ENCODE measurements at places on chromosomes 1 and 21. TPM values are rescaled to one million over a fixed set of nuclear protein-coding genes. Genes with fewer than 3 reads are reported as not detected.

FCRL4 gene
- total RNA-seq = not detected

RCSD1 gene
- total RNA-seq = 29.2 TPM

IRF6 gene
- 50.7 TPM for total RNA-seq

LRRC38 gene
- total RNA-seq = not detected

RIPK4 gene
- total RNA-seq = 20.5 TPM

TXLNA gene
- total RNA-seq = 20.3 TPM

KRTAP13-4 gene
- total RNA-seq = not detected

LCE1D gene
- not detected for total RNA-seq

SIK1 gene
- 3.8 TPM for total RNA-seq

ATAD3C gene
- total RNA-seq = 1.3 TPM

C1orf94 gene
- total RNA-seq = not detected

C1QA gene
- total RNA-seq = 181 TPM

PCP4 gene
- 17.3 TPM for total RNA-seq

LAD1 gene
- total RNA-seq = 148 TPM

DSCAM gene
- 0.16 TPM for total RNA-seq

TMEM81 gene
- total RNA-seq = 2.9 TPM

NTNG1 gene
- total RNA-seq = not detected

NCF2 gene
- total RNA-seq = 5.6 TPM

GUCA2A gene
- 2,017 TPM for total RNA-seq

GNAT2 gene
- total RNA-seq = not detected

MRAP gene
- not detected for total RNA-seq

PLA2G2F gene
- 0.32 TPM for total RNA-seq

CFHR1 gene
- not detected for total RNA-seq

RHEX gene
- total RNA-seq = 4.8 TPM

C1orf226 gene
- 13.1 TPM for total RNA-seq

LMOD1 gene
- total RNA-seq = 114 TPM

ORC1 gene
- total RNA-seq = 1.7 TPM

AMY1A gene
- not detected for total RNA-seq

OR2T10 gene
- total RNA-seq = not detected

SMG5 gene
- total RNA-seq = 84.4 TPM

ARF1 gene
- total RNA-seq = 303 TPM

CREB3L4 gene
- 18.7 TPM for total RNA-seq

C1orf141 gene
- not detected for total RNA-seq

LCE1B gene
- total RNA-seq = not detected

All from transverse colon (tissue), 4 donors.